ENCODE measurements at places on chromosomes 2 and 18.

DNA sequence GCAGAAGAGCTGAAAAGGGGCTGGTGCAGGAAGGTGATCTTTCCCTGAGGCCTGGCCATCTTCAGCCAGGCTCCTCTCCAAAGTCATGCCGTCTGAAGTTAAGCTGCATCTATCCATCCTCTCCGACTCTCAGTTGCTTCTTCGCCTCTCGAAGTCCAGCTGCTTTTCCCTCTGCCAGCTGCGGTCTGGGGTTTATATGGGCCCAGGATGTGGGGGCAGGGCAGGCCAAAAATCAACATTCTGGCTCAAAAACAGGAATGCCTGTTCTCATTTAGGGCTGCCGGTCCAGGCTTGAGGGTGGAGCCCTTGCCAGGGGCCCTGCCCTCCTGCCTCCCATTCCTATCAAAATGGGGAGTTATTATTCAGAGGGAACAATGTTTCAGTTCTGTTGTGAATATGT lies 31.2 kb downstream of the CREG2 start:
- no peak for DNase-seq

- DNase-seq, result no peak
These were observed 62.6 kb upstream of the TGFA start for GRCh38 chr2:70616168-70616694.

GRCh38 chr2:65458999-65459398 lies 26.6 kb upstream of the SPRED2 start:
- DNase-seq, result no peak

DNA sequence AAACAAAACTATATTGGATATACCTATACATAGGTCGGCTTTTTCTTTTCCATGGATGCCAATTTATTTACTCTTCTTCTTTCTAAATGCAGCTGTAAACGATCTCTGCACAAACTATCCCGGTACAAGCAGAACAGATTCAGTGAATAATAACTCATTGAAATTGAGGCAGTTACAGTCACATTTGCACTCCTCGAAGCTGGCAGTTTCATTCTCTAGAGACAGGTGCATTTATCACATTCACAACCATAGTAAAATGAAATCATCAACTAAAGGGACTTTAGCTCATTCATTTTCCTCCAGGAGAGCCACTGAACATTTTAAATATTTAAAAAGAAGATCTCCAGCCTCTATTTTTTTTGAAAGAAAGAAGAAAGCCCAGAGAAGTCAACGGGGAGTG lies 551.7 kb downstream of the LRP1B start:
- DNase-seq, result no peak

DNA sequence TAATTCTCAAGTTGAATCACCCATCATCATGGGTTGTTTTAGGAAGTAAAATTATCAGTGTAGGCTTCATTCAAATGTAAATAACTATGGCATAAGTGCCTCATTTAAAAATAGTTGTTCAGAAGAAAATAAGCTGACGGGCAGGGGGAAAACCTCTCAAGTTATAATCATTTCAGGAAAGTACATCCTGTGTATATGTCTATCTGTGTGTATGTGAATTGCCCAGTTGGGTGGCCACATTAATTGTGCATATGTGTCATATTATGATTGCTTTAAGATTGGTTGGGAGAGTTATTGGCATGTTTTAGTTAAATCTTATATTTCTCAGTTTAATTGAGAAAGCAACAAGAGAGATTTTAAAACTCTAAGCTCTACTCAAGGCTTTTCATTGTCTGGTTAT lies 282.8 kb upstream of the VWC2L start:
- no peak for DNase-seq

GRCh38 chr2:36618381-36618780 lies 20.4 kb upstream of the FEZ2 start:
- DNase-seq, result peak; percentile 3

DNA sequence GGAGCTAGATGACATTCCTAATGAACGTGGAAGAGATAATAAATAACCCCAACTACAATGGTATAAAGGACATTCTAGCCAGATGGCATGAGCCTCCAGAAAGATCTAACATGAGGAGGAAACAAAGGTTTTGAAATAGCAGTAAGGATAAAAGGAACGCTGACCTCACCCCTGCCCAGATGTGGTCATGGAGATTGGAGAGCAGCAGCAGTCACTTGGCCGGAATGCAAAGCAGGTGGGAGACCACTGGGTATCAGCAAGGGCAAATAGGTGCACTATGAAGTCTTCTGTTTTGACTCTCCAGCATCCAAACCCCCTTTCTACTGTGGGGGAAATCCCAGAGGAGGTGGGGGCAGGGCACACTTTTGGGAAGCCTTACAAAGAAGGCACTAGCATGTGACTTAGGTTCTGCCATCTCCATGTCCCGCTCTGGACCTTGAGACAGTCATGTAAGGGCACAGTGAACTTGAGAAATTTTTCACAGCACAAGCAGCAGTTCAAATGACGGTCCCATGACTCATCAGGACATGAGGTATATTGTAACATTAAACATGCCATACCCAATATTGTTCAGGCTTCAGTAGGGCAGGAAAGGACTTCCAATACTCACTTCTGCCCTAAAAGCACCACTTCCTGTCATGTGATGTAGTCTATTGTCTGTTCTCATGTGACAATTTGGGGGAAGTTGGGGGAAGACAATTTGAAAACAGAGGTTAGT lies 55.2 kb downstream of the METTL4 start:
- no peak for DNase-seq

DNA sequence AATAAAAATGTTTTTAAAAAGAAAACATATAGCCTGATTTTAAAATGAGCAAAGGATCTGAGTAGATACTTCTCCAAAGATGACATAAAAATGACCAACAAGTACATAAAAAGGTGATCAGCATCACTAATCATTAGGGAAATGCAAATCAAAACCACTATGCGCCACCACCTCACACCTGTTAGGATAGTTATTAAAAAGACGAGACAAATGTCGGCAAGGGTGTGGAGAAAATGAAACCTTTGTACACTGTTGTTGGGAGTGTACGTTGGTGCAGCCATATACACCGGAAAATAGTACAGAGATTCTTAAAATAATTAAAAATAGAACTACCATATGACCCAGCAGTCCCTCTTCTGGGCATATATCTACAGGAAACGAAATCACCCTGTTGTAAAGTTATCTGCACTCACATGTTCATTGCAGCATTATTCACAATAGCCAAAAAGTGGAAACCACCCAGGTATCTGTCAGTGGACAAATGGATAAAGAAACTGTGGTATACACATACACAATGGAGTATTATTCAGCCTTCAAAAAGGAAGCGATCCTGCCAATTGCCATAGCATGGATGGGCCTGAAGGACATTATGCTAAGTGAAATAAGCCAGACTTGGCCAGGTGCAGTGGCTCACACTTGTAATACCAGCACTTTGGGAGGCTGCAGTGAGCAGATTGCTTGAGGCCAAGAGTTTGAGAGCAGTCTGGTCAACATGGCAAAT lies 91.6 kb downstream of the PRKRA start:
- DNase-seq, result no peak

DNA sequence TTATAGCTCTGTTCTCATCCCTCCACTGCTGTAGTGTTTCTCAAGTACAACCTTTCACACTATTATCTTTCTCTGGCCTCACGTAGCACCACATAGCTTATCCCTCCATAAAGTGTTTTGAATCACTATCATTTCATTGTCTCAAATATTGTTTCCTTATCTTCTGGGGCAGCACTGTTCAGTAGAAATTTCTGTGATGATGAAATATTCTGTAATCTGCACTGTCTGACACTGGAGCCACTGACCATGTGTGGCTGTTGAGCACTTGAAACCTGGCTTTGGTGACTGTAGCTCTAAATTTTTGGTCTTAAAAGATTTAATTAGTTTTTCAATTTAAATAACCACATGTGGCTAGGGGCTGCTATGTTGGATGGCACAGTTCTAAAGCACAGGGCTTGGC lies 78.9 kb downstream of the CPS1 start:
- no peak for DNase-seq

GRCh38 chr2:146927080-146927711 lies 917.6 kb upstream of the ACVR2A start:
- DNase-seq, result peak; percentile 34

DNA sequence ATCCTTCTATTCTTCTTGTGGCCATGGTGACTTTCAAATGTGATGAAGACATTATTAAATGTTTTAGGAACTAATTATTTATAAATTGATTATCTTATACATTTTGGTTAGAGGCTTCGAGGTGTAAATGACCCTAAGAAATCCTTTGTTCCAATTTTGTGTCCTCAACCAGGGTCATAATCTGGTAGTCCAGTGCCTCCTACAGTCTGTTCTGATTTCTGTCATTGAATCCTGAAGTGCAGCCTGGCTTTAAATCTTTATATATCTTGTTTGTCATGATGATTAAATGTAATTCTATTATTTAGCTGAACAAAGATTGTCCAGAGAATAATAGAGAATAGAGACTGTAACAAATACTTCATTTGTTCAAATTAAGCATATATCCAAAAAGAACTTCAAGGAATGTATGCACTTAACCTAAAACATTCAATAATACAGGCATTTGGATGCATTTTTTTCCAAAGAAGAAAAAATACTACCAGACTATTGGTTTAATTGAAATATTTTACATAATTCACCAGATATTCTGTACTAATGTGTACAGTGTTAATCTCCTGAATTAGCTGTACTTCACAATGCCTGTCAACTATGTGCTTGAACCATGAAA lies 89.8 kb downstream of the PRPF40A start:
- DNase-seq, result peak; percentile 1

DNA sequence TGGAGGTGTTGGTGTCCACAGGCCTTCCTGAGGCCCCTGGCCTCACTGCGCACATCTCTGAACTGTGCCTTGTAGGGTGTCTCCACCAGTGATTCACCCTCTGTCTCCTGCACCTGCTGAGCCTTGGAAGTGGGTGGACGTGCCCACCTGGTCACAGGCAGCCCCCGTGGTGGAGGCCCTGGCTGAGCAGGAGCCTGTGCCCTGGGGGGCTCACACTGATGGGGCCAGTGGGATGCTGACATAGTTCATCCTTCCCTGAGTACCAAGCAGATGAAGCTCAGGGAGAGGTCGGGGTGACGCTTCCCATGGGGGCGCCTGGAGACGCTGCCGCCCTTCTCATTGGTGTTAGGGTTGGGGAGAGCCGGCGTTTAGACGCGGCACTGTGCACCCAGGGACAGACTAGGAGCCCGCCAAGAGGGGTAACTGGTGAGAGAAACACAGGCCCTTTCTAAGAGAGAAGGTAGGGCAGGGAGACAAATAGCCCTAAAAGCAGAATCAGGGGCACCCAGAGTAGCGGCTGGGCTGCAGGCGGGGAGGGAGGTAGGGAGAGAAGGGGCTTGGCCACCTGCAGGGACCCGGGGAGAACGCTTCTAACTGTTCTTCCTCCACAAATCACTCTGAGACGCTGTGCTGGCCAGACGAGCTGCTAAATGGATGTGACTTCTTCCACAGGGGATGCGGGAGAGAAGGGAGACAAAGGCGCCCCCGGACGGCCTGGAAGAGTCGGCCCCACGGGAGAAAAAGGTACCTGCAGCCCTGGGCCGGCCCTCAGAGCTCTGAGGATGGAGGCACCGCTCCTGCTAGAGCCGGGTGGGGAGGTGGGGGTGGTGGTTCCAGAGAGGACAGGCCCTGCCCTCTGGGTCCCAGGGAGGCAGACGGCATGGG lies 18.0 kb downstream of the COLEC11 start:
- DNase-seq, result no peak

DNA sequence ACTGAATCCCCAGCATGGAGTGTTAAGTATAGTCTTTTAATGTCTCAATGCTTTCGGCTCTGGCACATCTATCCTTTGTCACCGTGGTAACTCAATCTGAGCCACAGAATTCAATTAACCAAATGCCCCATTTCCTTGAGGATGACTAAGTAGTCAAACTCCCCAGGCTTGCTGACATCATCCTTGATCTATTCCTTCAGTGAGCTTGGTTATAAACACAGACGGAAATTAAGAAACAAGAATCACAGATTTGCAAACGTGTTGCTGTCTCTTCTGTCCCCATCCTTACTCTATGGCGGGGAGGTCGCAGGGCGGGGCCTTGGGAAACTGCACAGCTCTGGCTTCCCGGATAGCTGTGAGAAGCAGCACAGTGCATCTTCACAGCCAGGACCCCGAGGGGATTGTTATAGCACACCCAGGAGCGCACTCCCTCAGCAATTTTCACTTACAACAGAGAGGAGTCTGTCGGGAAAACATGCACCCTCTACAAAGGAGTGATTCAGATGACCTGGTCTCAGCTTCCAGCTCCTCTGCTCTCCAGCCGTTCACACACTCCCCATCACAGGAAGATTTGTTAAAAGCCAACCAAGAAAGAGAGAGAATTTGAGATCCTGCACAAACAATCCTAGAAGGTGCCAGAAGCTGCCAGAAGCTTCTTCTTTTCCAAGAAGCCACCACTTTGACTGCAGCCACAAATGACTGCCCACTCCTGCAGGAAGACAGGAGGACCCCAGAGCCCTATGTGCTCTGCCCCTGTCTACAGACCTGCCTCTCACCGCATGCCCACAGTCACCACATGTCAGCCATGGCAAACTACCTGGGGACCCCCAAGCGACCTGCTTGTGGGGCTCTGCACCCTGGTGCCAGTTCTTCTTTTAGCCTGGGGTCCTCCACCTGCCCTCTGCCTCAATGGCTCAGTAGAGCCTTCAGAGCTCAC lies 44.9 kb upstream of the YWHAQ start:
- no peak for DNase-seq

DNA sequence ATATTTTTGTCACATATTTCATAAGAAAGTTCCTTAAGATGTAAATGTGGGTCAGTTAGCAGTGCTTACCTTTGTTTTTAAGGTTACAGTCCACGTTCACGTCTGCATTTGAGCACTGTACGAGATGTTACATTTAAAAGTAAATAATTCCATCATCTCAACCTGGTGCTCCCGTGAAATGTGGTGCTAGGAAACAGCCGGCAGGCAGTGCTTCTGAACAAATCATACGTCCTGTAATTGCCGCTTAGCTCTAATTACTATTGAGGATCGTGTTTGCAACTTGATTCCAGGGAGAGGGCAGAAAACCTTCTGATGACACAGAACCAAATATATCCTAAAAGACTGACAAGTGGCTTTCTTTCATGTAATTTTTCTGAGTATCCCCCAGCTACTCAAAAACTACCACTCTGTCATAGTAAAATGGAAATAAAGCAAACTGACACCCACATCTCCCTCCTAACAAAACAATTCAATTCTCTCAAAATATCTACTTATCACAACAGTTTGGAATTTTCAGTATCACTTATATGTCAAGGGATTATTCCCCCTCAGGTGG lies 297.8 kb upstream of the SESTD1 start:
- peak; percentile 74 for DNase-seq

- DNase-seq, result peak; percentile 49
These were observed 57.3 kb upstream of the PSMD14 start for GRCh38 chr2:161250864-161251436.

DNA sequence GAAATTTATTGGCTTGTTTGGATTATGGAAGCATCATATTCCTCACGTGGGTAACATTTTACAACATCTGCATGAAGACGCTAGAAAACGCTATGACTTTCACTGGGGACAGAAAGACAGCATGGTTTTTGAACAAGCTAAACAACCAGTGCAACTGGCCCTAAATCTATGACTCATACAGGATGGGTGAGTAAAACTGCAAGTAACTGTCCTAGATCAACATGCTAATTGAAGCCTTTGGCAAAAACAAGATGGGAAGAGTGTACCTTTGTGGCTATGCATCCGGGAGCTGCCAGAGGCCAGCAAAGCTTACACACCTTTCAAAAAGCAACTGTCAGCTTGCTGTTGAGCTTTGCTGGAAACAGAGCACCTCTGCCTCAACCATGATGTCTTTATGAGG lies 1096.0 kb upstream of the DDX18 start:
- DNase-seq, result no peak

Measured in NCI-H1092 treated with DMSO at 0.1 percent for 48 hours (cell line).